BJ (cell line): ENCODE measurements at places on chromosomes 12 and 14. TPM values are rescaled to one million over a fixed set of nuclear protein-coding genes. Genes with fewer than 3 reads are reported as not detected.

GRCh38 chr14:25006961-25007795 lies 42.8 kb downstream of the STXBP6 start:
- DNase-seq, result peak; percentile 85

GRCh38 chr12:66668311-66668710 lies 10.6 kb downstream of the GRIP1 start:
- no peak for DNase-seq

AMHR2 gene
- not detected in 2 replicates for polyA plus RNA-seq

RD3L gene
- polyA plus RNA-seq, result not detected in 2 replicates

GPRC5D gene
- polyA plus RNA-seq, result not detected in 2 replicates
